SK-MEL-5 (cell line): ENCODE measurements at places on chromosomes 2 and 18. TPM values are rescaled to one million over a fixed set of nuclear protein-coding genes. Genes with fewer than 3 reads are reported as not detected.

Gene GRHL1
- total RNA-seq, result 1.9 and 2.1 TPM in 2 replicates

Gene TMEM37
- total RNA-seq, result not detected in 2 replicates

Gene OR6B3
- not detected in 2 replicates for total RNA-seq

Gene FMNL2
- total RNA-seq, result 50.8 and 57.5 TPM in 2 replicates

Gene MYOM1
- total RNA-seq, result 0.26 and 0.72 TPM in 2 replicates

Gene ASB18
- not detected in 2 replicates for total RNA-seq

Gene MGAT4A
- total RNA-seq, result 16.3 and 22.0 TPM in 2 replicates

Gene RUFY4
- total RNA-seq, result not detected in 2 replicates

Gene M1AP
- total RNA-seq, result 0.08 and 0.21 TPM in 2 replicates

Gene CD28
- total RNA-seq, result not detected in 2 replicates

Gene EPHA4
- 42.4 and 59.8 TPM in 2 replicates for total RNA-seq

Gene GNAL
- 18.8 and 27.4 TPM in 2 replicates for total RNA-seq

Gene KYNU
- 142 and 165 TPM in 2 replicates for total RNA-seq

Gene KCNG2
- not detected in 2 replicates for total RNA-seq

Gene IGFBP5
- 0.03 and 0.48 TPM in 2 replicates for total RNA-seq

Gene SOX11
- total RNA-seq, result not detected in 2 replicates

Gene USP40
- 36.9 and 38.3 TPM in 2 replicates for total RNA-seq

Gene DYTN
- total RNA-seq, result not detected in 2 replicates

Gene ELOA2
- total RNA-seq, result not detected in 2 replicates

Gene PROC
- not detected in 2 replicates for total RNA-seq

Gene ASAP2
- 16.1 and 17.6 TPM in 2 replicates for total RNA-seq

Gene CNTNAP5
- total RNA-seq, result not detected in 2 replicates

Gene VWC2L
- total RNA-seq, result not detected in 2 replicates

Gene AFF3
- total RNA-seq, result 2.8 and 4.2 TPM in 2 replicates

Gene CCBE1
- 0.29 TPM in 2 replicates for total RNA-seq

Gene CRYGD
- total RNA-seq, result not detected in 2 replicates

Gene CEP192
- 21.8 and 22.4 TPM in 2 replicates for total RNA-seq

Gene CGREF1
- total RNA-seq, result 20.4 and 22.3 TPM in 2 replicates

Gene ACTR1B
- total RNA-seq, result 10.0 and 10.8 TPM in 2 replicates

Gene SRD5A2
- not detected in 2 replicates for total RNA-seq

Gene CLEC4F
- total RNA-seq, result not detected in 2 replicates

Gene CNGA3
- not detected in 2 replicates for total RNA-seq

Gene CERKL
- total RNA-seq, result 0.08 TPM in 1 of 2 replicates, not detected in the other

Gene COL4A4
- total RNA-seq, result not detected in 2 replicates

Gene RFX8
- total RNA-seq, result not detected in 2 replicates

Gene NPAS2
- total RNA-seq, result 45.0 and 50.0 TPM in 2 replicates

Gene TBR1
- total RNA-seq, result not detected in 2 replicates

Gene FNDC4
- 1.2 and 1.5 TPM in 2 replicates for total RNA-seq

Gene CHRND
- total RNA-seq, result 0.13 TPM in 1 of 2 replicates, not detected in the other

Gene HJURP
- total RNA-seq, result 21.7 and 25.0 TPM in 2 replicates

Gene ING5
- total RNA-seq, result 23.9 and 24.2 TPM in 2 replicates

Gene OTX1
- 1.2 and 1.9 TPM in 2 replicates for total RNA-seq

Gene RNF125
- 41.4 and 53.3 TPM in 2 replicates for total RNA-seq

Gene SIX2
- total RNA-seq, result not detected in 2 replicates

Gene UPP2
- total RNA-seq, result not detected in 2 replicates
